ENCODE measurements at places on chromosomes 12 and 14.
A peak's percentile ranks its signal among the peaks of the same experiment; 100 is the strongest.

- DNase-seq: no peak
These were observed 23.3 kb downstream of the TMED8 start for GRCh38 chr14:77353469-77354141.

DNA sequence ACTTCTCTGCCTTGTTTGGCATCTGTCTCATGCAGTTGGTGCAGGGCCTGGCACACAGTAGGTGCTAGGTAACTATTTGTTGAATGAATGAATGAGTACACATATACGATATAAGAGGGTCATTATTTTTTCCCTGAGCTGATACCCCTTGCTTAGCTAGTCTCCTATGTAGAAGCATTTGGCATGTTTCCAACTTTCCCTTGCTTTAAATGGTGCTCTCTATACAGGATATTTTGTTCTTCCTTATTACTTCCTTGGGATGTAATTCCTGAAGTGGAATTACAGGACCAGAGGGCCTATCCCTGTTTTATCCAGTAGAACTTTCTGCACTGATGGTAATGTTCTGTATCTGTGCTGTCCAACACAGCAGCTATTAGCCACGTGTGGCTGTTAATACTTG, 250.1 kb upstream of the PWP1 start:
- DNase-seq: no peak

GRCh38 chr12:57090490-57090889, 1.6 kb downstream of the NAB2 start:
- DNase-seq: no peak

GRCh38 chr14:80776657-80777056, 164.9 kb downstream of the CEP128 start:
- no peak for DNase-seq

- DNase-seq: no peak
These were observed 421 bp downstream of the GLT1D1 start for GRCh38 chr12:128853600-128854197.

DNA sequence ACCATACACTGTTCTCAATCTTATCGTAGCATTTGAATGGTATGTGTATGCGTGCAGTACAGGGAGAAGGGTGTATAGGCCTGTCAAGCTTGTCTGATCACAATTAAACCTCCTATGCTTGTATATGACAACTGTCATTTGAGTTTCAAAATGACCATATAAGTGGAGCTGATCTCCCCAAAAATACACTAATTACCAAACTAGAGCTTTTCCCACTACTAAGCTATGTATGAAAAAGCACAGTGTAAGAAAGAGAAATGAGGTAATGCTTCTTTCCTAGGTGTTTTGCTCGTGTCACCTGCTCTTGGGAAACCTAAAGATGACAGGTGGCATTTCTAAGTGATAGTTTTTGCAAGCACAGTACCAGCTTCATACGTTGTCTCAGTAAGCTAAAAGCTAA, 1.1 kb upstream of the STK38L start:
- no peak for DNase-seq

DNA sequence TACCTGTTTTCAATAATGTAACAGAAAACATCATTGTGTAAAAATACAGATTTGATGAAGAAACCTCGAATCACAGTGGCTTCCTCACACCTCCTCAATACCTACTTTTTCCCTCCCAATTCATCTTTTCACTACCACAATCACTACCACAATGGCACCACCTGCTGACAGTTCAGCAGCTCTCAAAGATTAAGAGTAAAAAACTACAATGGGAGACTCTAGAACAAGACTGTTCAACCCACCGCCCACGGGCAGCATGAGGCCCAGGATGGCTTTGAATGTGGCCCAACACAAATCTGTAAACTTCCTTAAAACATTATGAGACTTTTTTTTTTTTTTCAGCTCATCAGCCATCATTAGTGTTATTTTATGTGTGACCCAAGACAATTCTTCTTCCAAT, 15.2 kb downstream of the MED6 start:
- no peak for DNase-seq

DNA sequence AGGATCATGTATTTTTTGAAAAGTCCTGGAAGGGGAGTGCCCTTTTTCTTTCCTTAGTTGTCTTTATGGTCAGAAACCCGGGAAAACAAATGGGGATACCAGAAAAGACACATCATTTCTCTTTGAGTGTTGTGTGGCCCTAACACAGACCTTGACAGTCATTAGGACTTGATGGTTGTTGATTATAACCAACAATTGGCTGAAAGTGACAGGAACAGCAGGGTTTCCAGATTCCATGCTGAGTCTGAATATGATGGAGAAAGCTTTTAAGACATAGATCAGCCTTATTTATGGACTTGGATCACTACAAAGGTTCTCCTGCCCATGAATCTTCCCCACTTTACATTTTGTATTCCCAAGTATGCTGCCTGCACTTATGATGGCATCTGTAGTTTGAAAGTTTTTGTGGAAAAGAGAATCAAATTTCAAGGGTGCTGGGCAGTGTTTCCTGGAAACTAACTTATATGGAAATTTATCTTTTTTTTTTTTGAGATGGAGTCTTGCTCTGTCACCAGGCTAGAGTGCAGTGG, 30.4 kb downstream of the POLR3B start:
- no peak for DNase-seq

GRCh38 chr12:65277994-65278575, 398 bp upstream of the MSRB3 start:
- DNase-seq: no peak

- no peak for DNase-seq
These were observed 215.9 kb downstream of the CHST11 start for GRCh38 chr12:104672501-104673265.

DNA sequence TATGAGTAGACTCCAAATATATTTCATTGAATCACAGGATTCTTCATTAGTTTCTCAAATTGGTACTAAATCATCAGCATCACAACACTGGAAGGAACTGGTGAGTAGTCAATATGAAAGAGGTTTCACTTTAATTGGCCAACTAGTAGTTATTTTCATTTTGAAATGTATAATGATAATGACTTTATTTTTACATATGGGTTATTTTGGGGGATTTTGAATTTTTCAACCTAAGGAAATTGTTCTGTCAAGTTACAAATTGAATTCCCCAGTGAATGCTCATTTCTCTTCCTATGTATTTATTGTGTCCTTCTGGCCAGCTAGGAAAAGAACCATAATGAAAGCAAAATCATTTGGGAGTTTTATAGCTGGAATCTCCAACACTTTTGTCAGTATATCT, 174.2 kb upstream of the ATP2B1 start:
- DNase-seq: no peak

GRCh38 chr14:50791201-50791600, 39.8 kb downstream of the NIN start:
- no peak for DNase-seq

DNA sequence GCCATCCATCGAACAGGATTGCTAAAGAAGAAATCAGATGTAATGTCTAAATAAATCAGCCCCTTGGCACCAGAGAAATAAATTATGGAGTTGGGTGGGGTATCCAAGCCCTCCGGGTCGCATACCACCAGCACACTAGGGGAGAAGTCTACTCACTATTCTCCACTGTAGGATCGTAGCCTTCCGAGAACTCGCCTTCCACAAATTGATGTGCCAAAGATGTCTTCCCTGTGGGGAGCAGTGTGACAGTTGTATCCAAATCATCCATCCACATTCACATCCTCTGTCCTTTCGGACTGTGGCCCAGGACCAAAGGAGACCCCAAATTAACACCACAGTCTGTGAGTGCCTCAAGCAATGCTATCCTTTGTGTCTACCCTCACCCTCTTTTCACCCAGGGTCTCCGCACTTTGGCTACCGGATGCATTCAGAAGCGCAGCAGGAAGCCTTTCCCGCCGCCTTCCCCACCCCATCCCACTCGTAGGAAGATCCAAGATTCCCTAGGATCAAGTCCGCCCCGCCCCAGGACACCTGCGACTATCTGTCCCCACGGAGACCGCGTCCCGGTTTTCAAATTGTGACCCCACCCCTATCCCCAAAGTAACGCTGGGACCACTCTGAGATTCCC, 786 bp downstream of the RHEBL1 start:
- no peak for DNase-seq

DNA sequence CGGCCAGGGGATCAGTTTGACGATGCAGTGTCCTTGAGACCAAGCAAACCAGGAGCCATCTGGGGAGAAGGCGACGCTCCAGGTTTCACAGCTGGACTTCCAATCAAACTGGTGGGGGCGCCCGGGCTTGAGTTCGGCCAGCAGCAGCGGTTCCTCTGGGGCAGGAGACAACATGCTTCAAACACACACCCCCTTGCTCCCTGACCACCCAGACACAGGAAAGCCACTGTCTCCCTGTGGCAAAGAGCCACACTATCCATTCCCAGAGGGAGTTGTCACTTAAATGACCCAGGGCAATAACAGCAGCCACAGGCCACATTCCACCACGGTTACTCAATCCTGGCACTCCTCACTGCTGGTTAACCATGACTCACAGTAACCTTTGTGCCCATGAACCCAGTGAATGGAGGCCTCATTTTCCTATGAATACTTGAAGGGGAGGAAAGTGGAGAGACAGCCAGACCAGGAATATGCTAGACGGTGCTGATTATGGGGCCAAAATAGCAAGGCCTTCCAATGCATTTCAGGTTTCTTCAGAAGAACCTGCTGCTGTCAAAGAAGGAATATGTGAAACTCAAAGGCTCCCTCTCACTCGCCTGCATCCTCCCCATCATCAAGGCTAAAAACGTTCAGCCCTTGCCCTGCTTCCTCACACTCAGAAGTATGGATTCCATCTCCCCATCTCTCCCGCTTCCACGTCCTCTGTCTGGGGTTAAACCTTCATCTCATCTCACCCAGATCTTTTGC, 8.5 kb downstream of the WSB2 start:
- DNase-seq: no peak

GRCh38 chr12:129378496-129378895, 525.2 kb downstream of the GLT1D1 start:
- DNase-seq: peak; percentile 53

GRCh38 chr14:68623307-68623706, 169.6 kb downstream of the ZFP36L1 start:
- no peak for DNase-seq

DNA sequence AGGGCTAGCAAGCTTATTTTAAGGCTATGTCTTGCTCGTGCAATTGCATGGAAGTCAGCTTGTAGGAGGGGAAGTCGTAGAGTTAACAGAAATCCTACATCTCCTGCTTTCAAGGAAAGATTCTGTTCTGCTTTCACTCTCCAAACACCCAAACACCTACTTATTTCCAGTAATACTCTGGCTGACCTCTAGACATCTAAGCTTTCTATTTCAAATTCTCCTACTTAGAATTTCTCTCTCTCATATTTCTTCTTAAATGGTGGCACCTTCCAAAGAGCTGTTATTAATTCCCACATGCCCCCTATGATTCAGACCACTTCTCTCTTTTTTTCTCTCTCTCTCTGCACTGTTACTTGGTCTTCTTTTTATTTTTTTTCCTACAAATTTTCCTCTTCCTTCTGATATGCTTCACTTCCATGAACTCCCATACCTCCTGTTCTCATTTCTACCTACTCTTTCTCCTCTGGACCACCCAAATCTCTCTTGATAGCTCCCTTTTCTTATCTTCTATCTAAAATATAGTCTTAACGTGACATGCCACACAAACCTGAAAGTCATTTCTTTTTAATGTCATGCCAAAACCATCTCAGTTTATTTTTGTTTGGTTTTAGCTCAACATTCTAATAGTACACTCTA, 90.8 kb downstream of the RPS6KA5 start:
- DNase-seq: no peak

DNA sequence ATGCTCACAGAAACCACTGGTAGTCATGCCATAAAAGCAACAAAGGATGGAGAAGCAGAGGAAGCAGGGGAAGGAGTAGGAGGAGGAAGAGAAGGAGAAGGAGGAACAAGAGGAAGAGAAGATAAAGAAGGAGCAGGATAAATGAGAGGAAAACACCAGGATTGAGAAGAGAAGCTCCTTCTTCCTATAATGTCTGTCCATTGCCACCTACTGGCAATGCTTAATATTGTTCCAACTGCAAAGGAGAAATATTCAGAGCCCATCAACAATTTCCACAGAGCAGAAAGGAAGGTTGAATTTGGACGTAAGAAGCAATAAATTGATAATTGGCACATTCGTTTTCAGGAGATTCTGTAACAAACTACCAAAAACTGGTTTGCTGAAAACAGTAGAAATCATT, 898.4 kb downstream of the SLC16A7 start:
- no peak for DNase-seq

DNA sequence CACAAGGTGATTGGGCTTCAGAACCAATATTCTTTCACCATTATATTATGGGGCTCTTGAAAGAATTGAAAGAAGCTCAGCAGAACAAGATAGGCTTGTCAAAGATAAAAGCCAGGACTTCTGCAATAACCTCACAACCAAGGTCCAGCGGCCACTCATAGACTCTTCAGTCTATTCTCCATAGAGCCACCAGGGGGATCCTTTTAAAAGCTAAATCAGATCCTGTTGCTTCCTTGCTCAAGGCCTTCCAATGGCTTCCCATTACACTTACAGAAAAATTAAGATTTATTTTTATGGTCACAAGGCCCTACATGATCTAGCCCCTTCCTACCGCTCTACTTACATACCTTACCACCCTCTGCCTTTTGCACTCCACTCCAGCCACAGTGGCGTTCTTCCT, 169.6 kb downstream of the C12orf42 start:
- DNase-seq: no peak

DNA sequence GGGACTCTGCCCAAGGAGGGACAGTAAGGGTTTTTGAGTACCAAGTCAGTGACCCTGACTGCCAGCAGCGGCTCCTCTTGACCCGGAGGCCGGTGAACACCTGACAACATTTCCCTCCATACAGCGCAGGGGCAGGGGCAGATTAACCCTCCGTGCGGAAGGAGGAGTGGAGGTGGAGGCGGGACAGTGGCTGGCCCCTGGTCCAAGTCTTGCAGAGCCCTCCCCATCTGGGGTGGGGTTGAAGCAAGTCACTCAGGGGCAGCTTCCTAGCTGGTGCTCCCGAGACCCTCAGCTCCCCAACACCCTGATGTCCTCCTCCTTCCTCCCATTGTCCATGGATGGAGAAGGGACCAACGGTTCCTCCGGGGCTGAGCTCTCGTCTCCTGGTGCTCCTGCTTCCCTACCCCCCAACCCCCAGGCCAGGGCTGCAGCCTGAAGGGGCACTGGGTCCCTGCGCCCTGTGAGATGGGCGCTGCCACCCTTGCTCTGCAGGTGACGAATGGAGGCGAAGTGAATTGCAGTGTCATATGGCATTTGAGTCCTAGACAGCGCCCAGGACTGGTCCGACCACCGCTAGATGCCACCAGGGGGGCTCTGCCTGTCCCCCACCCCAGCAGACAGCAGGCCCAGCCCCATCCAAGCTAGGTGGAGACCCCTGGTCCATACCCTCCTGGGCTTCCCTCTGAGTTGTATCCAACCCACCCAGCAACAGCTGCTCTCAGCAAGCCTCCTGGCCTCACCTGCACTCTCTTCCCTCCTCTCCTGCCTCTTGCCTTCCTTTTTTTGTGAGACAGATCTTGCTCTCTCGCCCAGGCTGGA, 7.0 kb upstream of the AMN start:
- DNase-seq: no peak

- no peak for DNase-seq
These were observed 69.7 kb upstream of the SLC38A2 start for GRCh38 chr12:46442239-46442638.

GRCh38 chr14:76654573-76655108, 106.6 kb upstream of the VASH1 start:
- no peak for DNase-seq

GRCh38 chr12:65907513-65907912, 83.2 kb downstream of the HMGA2 start:
- no peak for DNase-seq
